EL (cell line): ENCODE measurements at places on chromosomes 6 and 20.

DNA sequence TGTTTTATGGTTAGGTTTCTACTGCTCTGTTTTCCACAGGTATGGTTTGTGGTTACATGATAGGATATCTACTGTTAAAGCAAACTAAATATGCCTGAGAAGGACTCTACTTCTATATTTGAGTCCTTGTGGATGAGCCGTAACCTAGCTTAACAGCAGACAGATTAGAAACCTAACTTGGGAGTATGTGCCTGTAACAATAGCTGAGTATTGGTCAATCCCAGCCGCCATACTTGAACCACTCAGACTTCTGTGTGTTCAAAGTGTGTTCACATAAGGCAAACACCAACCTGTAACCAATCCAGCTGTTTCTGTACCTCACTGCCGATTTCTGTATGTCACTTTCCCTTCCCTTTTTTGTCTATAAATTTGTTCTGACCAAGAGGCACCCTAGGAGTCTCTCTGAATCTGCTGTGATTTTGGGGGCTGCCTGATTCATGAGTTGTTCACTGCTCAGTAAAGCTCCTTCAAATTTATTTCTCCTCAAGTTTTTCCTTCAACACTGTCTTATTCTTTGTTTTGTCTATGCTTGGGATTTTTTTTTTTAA lies 37.1 kb downstream of the PHF3 start:
- no peak for DNase-seq

DNA sequence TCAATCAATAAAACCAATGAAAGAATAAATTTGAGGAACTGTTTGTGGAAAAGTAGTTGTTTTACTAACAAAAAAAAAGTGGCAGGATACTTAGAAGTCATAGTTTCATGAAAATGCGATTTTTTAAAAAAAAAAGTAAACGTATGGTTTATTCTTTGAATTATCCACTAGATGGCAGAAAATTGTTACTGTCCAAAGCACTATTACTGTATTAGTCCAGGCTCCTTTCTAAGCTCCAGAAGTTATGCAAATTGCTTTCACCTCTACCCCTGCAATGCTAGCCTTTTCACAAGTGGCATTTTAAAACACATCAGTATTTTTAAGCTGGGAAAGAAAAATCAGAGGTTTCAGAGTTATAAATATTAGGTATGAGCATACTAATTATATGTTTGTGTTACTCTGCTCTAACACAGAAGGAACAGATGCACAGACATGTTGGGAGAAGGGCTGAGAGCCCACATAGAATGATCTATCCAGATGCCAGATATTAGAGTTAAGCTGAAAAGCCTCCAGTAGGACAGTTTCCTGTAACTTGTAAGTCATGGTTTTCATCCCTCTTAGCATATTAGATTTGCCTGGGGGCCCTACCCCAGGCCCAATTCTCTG lies 63.9 kb downstream of the FHL5 start:
- peak; percentile 7 for DNase-seq

DNA sequence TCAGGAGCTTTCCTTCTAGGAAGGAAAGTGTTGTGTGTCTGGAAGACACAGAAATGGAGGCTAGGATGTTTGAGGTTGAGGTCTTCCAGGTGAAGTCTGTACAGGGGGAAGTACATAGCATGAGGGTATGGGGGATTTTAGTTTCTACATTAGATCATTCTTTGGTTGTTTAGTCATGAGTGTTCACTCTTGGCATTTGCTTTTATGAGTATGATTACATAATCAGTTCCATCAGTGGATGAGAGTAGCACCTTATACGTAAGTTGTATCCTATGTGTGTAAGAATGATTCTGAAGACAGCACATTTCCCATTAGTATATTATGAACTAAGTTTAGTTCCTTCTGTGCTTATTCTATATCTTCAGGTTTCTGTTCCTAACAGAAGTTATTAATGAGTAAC lies 1.9 kb downstream of the CDYL start:
- DNase-seq, result peak; percentile 36

DNA sequence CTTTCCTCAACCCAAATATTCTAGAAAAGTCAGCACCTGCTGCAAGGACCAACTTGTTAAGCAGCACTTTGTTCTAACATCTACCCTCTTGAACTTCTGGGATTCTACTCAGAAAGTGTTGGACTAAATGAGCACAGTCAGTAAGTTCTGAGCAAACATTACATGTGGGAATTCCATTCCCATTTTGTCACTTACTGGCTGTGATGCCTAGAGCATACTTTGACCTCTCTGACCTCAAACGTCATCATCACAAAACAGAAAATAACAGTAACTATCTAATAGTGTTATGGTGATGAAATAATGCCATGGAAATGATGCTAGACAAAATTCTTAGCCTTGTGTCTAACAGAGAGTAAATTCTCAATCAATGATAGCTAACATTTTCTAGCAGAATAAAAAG lies 829.4 kb downstream of the EPHA7 start:
- no peak for DNase-seq

- DNase-seq, result peak; percentile 67
These were observed 1.4 kb upstream of the MICAL1 start for GRCh38 chr6:109456710-109457561.
